Spleen (tissue), 13 donors: ENCODE measurements at places on chromosomes 5 and 9. TPM values are rescaled to one million over a fixed set of nuclear protein-coding genes. Genes with fewer than 3 reads are reported as not detected.

- H3K4me1 ChIP-seq: no peaks in the 10 kb centered on the region
- H3K4me3 ChIP-seq: no peak overlapping the region
- no peak overlapping the region for H3K27ac ChIP-seq
- no peaks in the 10 kb centered on the region for H3K36me3 ChIP-seq
- no peaks in the 10 kb centered on the region for H3K27me3 ChIP-seq
These were observed 208.8 kb upstream of the IRX2 start for GRCh38 chr5:2960294-2960693.

DNA sequence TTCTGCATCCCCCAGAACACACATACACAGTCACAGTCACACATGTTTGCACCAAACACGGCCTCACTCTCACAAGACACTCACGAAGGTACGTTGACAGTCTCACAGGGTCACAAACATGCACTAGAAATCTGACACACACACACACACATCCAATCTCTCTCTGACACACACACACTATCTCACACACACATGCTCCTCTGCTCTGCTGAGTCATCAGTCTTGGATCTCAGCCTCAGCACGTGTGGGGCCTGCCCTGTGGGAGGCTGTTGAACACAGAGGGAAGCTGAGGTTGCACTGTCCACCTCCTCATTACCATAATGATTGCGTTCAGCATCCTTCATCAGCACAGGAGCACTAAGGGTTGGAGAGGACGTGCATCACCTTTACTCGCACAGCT, 188.8 kb downstream of the MTRR start:
- DNase-seq: no peak
- no peak overlapping the region for H3K27ac ChIP-seq
- H3K27me3 ChIP-seq: no peaks in the 10 kb centered on the region
- no peak overlapping the region for H3K4me3 ChIP-seq
- no peaks in the 10 kb centered on the region for H3K36me3 ChIP-seq

The PDE6A gene
- polyA plus RNA-seq: not detected

GRCh38 chr9:105957830-105958229, 263.5 kb downstream of the TMEM38B start:
- H3K4me1 ChIP-seq: no peaks in the 10 kb centered on the region
- no peaks in the 10 kb centered on the region for H3K36me3 ChIP-seq
- H3K27me3 ChIP-seq: no peaks in the 10 kb centered on the region
- no peak overlapping the region for H3K27ac ChIP-seq
- no peak overlapping the region for H3K4me3 ChIP-seq

DNA sequence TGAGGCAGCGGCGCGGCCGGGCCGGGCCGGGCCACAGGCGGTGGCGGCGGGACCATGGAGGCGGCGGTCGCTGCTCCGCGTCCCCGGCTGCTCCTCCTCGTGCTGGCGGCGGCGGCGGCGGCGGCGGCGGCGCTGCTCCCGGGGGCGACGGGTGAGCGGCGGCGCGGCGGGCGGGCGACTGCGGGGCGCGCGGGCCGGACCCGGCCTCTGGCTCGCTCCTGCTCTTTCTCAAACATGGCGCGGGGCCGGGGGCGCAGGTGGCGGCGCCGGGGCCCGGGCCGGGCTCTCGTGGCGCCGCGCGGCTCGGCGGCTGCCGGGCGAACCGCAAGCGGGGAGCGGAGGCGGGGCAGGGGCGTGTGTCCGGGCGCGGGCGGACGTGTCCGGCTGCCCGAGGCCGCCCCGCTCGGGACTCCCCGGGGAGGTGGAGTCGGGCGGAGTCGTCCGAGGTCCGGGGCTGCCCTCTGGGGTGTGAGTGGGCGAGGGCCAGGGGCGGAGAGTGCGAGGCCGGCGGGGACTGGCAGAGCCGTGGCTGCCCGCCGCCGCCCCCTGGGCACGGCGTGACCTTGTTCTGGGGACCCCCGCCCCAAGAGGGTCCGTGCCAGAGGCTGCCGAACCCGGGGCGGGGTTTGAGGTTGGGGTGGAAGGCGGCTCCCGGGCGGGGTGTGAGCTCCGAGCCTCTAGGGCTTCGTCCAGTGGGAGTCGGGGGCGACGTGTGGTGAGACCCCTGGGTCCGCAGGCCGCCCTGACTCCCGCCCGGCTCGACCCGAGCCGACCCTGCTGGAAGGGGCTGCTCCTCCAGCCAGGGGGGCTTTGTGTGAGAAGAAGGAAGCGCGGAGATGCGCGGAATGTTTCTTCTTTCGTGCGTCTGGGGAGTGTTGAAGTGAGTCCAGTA, 485 bp downstream of the TGFBR1 start:
- H3K4me3 ChIP-seq: peak overlapping the region; percentile 71
- no peaks in the 10 kb centered on the region for H3K36me3 ChIP-seq
- H3K4me1 ChIP-seq: peaks cover 62% of the 10 kb centered on the region
- DNase-seq: peak; percentile 95
- no peaks in the 10 kb centered on the region for H3K27me3 ChIP-seq

- no peak for DNase-seq
- H3K36me3 ChIP-seq: peaks cover 20% of the 10 kb centered on the region
- no peak overlapping the region for H3K27ac ChIP-seq
These were observed 40.4 kb upstream of the F2RL2 start for GRCh38 chr5:76663573-76663972.

GRCh38 chr5:172283020-172283861, at the start of gene UBTD2:
Gene UBTD2, minus strand, starts transcription at chr5:172283764. Its CDS starts 99 bp downstream, at chr5:172283665.
- peaks cover 14% of the 10 kb centered on the region for H3K4me1 ChIP-seq
- H3K4me3 ChIP-seq: peak within 1 kb of the TSS; percentile 80
- peak within 1 kb of the TSS; percentile 83 for H3K27ac ChIP-seq
- DNase-seq: peak; percentile 96
- no peaks in the 10 kb centered on the region for H3K36me3 ChIP-seq

DNA sequence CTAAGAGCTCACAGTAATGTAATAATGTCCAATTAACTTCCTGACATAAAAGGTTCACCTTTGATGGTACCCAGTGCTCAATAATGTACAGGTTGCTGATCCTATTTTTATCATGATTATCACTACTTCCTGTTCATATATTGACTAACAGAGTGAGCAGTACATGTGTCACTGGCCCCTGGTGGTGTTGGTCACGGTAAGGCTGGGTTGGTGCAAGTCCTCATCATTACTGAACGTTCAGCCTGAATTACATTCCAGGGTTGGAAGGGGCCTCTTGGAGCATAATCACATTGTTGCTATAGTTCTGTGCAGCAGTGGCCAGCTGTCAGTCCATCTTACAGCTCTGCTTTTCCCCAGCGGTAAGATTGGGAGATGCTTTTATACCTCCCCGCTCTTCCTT, 24.2 kb upstream of the CKMT2 start:
- H3K4me3 ChIP-seq: no peak overlapping the region
- no peaks in the 10 kb centered on the region for H3K4me1 ChIP-seq
- no peak for DNase-seq
- H3K36me3 ChIP-seq: no peaks in the 10 kb centered on the region
- no peaks in the 10 kb centered on the region for H3K27me3 ChIP-seq

The SV2C gene
- polyA plus RNA-seq: 0.02 TPM

DNA sequence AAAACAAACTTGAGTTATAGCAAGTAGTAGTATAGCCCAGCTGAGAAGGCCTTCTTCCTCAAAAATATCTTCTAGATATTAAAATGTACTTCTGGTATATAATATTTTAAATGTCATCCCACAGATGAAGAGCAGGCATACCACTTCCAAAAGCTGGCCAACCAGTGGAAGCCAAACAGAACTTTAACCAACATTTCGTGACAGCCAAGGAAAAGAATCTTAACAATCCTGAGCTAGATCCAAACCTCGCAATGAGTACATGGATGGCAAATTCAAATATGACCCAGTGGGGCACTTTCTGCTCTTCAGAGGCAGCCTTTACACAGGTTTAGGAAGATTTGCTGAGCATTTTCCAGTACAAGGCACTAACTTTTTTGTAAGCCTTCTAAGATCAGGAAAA, 91.8 kb upstream of the ACO1 start:
- no peak overlapping the region for H3K27ac ChIP-seq
- H3K27me3 ChIP-seq: no peaks in the 10 kb centered on the region

DNA sequence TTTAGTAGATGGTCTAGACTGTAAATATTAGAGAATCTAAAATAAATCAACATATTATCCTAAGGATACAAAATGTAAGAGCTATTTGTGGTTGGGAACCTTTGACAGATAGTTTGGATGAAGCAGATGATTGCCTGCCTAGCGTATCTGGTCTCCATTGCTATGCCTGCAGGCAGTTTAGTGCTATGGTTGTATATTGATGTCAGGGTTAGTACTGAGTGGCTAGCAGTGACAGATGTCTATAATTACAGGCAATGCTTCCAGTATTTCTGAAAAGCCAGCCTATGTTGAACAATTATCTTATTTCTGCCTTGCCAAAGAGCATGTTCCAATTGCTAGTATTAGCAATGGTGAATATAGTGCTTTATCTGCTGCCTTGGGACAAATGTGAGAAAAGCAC, 151.3 kb upstream of the TLX3 start:
- no peak overlapping the region for H3K27ac ChIP-seq
- no peaks in the 10 kb centered on the region for H3K4me1 ChIP-seq
- DNase-seq: no peak
- no peaks in the 10 kb centered on the region for H3K27me3 ChIP-seq

DNA sequence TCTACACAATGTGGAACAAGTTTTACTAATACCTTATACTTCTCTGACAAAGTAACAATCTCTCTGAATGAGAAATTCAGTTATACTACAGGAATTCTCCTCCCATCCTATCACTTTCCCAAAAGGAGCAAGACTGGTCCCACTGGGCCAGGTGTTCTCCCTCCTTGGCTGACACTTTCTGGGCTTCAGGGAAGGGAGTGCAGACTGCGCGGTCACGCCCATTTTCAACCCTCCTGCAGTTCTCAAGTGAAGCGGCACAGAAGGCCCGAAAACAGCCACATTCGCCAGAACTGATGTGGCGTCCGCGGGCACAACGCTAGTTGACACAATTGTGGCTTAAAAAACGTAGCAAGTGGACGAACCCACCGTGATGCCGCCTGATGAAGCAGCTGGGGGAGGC, 603 bp downstream of the SAXO1 start:
- H3K4me3 ChIP-seq: no peak overlapping the region
- H3K27me3 ChIP-seq: no peaks in the 10 kb centered on the region
- H3K27ac ChIP-seq: no peak overlapping the region
- no peak for DNase-seq
- H3K4me1 ChIP-seq: no peaks in the 10 kb centered on the region
- H3K36me3 ChIP-seq: no peaks in the 10 kb centered on the region

- H3K27ac ChIP-seq: peak overlapping the region; percentile 58
- no peak overlapping the region for H3K4me3 ChIP-seq
- H3K4me1 ChIP-seq: peaks cover 17% of the 10 kb centered on the region
- no peaks in the 10 kb centered on the region for H3K36me3 ChIP-seq
- no peak for DNase-seq
These were observed 20.3 kb upstream of the RIC1 start for GRCh38 chr9:5608298-5609225.

The DIRAS2 gene
- not detected for polyA plus RNA-seq

The PIP5KL1 gene
- 0.51 TPM for polyA plus RNA-seq

GRCh38 chr5:150458802-150459557, 9.4 kb upstream of the RPS14 start:
- H3K27ac ChIP-seq: no peak overlapping the region
- H3K4me3 ChIP-seq: peak overlapping the region; percentile 47
- peaks cover 76% of the 10 kb centered on the region for H3K4me1 ChIP-seq
- no peaks in the 10 kb centered on the region for H3K27me3 ChIP-seq
- peak; percentile 96 for DNase-seq
- H3K36me3 ChIP-seq: no peaks in the 10 kb centered on the region

GRCh38 chr9:135131488-135131887, 44.0 kb downstream of the OLFM1 start:
- H3K27ac ChIP-seq: no peak overlapping the region
- H3K27me3 ChIP-seq: no peaks in the 10 kb centered on the region
- no peaks in the 10 kb centered on the region for H3K36me3 ChIP-seq
- no peak for DNase-seq

DNA sequence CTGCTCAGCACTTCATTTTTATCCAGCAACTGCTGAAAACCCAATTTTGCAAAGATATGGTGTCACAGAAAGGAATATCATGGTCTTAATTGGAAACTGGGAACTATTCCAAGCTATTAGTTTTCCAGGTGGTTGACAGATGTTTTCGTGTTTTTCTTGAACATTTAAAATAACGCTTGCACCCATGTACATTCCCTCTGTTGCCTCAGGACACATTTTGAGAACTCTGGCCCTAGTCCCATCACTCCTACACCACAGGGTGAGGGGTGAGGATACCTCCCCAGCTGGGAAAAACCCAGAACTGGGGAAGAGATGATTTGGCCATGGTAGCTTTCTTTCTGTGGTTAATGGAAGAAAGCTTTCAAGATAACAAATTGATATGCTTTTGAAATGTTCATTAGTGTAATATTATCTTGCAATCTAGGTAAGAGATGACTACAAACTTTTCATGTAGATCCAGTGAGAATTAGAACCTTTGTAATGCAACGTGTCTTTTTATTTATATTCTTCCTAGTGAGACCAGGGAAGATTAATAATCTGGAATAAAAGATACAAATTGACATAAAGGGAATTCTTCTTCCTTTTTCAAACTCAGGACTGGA, 627.0 kb downstream of the RAB3C start:
- no peaks in the 10 kb centered on the region for H3K27me3 ChIP-seq
- H3K27ac ChIP-seq: no peak overlapping the region
- no peaks in the 10 kb centered on the region for H3K36me3 ChIP-seq
- no peaks in the 10 kb centered on the region for H3K4me1 ChIP-seq

- H3K36me3 ChIP-seq: no peaks in the 10 kb centered on the region
- H3K4me3 ChIP-seq: no peak overlapping the region
- peak; percentile 48 for DNase-seq
- no peak overlapping the region for H3K27ac ChIP-seq
- no peaks in the 10 kb centered on the region for H3K4me1 ChIP-seq
- H3K27me3 ChIP-seq: no peaks in the 10 kb centered on the region
These were observed 19.2 kb downstream of the NKD2 start for GRCh38 chr5:1027631-1028441.

- H3K4me3 ChIP-seq: no peak overlapping the region
- no peaks in the 10 kb centered on the region for H3K36me3 ChIP-seq
- H3K27me3 ChIP-seq: no peaks in the 10 kb centered on the region
- H3K4me1 ChIP-seq: peaks cover 38% of the 10 kb centered on the region
These were observed 48.2 kb downstream of the ROPN1L start for GRCh38 chr5:10489810-10490426.

- peaks cover 17% of the 10 kb centered on the region for H3K4me1 ChIP-seq
- H3K4me3 ChIP-seq: peak overlapping the region; percentile 86
- no peak for DNase-seq
These were observed 815 bp upstream of the URM1 start for GRCh38 chr9:128370367-128370751.

GRCh38 chr5:645421-645820, 33.3 kb downstream of the CEP72 start:
- no peaks in the 10 kb centered on the region for H3K27me3 ChIP-seq
- H3K27ac ChIP-seq: no peak overlapping the region
- peaks cover 18% of the 10 kb centered on the region for H3K36me3 ChIP-seq

GRCh38 chr5:130400091-130400490, 495.8 kb downstream of the CHSY3 start:
- no peaks in the 10 kb centered on the region for H3K36me3 ChIP-seq
- H3K4me3 ChIP-seq: no peak overlapping the region
- H3K4me1 ChIP-seq: no peaks in the 10 kb centered on the region
- no peaks in the 10 kb centered on the region for H3K27me3 ChIP-seq
- no peak overlapping the region for H3K27ac ChIP-seq
